ENCODE measurements at places on chromosomes 1 and 21. TPM values are rescaled to one million over a fixed set of nuclear protein-coding genes. Genes with fewer than 3 reads are reported as not detected.

- no peak for DNase-seq
Measured at GRCh38 chr1:113103048-113103447, 30.1 kb downstream of the LRIG2 start.

DNA sequence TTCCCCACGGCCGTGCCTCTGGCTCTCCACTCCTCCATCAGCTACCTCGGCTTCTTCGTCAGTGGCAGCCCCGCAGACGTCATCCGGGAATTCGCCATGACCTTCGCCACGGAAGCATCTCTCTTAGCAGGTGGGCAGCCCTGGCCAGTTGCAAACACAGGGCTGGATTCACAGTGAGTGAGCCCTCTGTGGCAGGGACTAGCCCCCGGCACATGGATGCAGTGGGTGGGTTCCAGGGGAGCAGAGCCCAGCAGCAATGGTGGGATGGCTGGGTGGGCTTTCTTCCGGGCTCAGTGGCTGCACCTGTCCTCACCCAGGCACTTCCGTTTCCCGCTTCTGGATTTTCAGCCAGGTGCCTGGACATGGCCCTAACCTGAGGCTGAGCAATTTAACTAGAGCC lies 9.4 kb downstream of the UBASH3A start:
- no peak for DNase-seq

- no peak for DNase-seq
Measured at GRCh38 chr21:31948676-31949075, 75.9 kb downstream of the HUNK start.

- no peak for DNase-seq
Measured at GRCh38 chr1:112527266-112528010, 18.7 kb downstream of the WNT2B start.

LAMC1 gene
- total RNA-seq: 126 TPM

- no peak for DNase-seq
Measured at GRCh38 chr1:178434360-178434759, 62.4 kb downstream of the CLEC20A start.

- DNase-seq: no peak
Measured at GRCh38 chr1:116711263-116711840, 42.9 kb upstream of the CD2 start.

GSTM3 gene
- total RNA-seq: 68.7 TPM

DNAJC6 gene
- total RNA-seq: 15.4 TPM

Data from left cardiac atrium (tissue), 4 donors.